Activated gamma-delta T cell treated with Interleukin-2 at 50 U/mL for 16 hours (primary cell): ENCODE measurements at places on chromosomes 5 and 9.

GRCh38 chr9:127779136-127779981 lies 893 bp upstream of the SH2D3C start:
- peak; percentile 35 for DNase-seq

GRCh38 chr5:16578474-16578883 lies 38.3 kb downstream of the RETREG1 start:
- DNase-seq, result no peak

- no peak for DNase-seq
Measured at GRCh38 chr9:79592726-79593493, 21.1 kb downstream of the TLE4 start.

DNA sequence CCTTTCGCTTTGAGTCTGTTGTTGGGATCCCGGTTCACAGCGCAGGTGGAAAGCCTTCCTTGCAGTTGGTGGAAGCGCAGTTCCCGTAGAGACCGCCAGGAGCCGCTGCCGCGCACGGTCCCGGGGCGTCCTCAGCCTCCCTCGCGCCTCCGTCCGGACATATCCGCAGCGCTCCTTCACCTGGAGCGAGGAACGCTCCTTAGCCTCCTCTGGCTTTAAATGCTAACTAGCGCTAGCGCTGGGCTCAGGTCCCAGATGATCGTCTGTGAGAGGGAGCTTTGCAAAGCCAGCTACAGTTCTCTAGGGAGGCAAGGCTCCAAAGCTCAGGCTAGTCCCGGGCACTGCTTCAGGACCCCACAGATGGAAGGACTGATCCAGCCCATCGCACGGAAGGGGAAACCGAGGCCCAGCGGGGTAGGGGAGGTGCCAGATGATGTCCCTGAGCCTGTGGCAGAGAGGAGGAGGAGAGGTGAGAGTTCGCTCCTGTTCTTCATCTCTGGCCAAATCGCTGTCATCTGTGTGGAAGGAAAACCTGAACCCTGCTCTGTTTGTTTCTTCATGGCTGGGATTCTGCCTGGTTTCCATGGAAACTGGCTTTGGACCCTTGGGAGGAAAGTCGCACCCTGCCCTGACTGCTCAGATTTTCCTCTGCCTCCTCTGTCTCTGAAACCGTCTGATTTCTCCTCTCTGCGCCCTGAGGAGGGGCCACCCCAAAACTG lies 31.4 kb downstream of the COL15A1 start:
- DNase-seq, result peak; percentile 79

- DNase-seq, result peak; percentile 73
Measured at GRCh38 chr9:97237951-97238889, 69.2 kb upstream of the CCDC180 start.

GRCh38 chr9:7827792-7828191 lies 28.2 kb upstream of the DMAC1 start:
- DNase-seq, result no peak
